CD4-positive, alpha-beta T cell (primary cell): ENCODE measurements at places on chromosomes 11 and 22.

DNA sequence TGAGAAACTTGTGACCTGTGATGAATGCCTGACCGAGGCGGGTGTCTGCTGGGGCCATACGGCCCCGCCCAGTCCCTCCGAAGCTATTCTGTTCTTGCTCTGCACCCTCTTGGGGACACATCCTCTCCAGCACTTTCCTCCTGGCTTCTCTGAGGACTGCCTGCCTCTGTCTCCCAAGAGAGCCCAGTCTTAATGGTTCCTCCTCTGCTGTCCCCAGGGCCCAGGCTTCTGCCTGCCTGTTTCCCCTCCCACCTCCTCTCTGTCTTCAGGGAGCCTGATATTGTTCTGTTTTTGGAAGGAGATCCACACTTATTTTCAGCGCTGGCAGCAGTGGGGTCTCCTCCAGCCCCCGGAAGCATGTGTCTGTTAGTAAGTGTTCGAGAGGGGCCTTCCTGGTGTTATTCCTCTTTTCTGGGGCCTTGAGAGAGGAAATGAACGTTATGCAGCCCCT, 18.7 kb downstream of the SYNGR1 start:
- DNase-seq, result no peak

DNA sequence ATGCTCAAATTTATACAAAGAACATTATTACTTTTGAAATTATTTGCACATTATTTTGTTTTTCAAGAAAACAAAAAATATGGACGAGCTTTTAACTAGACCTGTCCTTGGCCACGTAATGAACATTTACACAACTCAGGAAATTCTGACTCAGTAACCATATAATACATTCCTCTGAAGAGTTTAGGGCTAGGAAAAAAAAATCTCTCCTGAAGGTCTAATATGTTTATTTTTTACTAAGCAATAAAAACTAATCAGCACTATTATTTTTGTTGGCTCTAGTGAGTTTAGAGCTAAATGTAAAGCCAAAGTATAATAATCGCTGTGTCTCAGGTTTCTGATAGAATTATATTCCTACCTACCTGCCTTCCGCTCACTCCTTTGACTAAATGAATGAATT, 187.5 kb downstream of the SWAP70 start:
- no peak for DNase-seq

DNA sequence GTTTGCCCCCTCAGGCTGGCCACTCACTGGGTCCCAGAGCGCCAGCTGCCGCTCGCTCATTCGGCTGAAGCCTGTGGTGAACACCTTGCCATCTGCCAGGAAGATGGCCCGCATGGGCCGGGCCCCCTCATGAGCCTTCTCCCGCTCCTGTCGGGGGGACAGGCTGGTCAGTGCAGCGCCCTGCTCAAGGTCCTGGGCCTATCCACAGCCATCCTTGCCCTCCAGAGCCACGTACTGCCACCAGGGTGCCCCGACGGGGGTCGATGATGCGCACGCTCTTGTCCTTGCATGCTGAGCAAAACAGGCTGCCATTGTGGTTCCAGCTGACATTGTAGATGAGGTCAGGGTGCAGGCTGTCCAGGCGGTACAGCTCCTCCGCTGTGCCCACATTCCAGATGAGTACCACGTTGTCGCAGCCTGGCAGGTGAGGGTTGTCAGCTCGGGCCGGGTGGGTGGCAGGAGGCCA, 2.1 kb downstream of the CORO1B start:
- DNase-seq, result peak; percentile 60

- DNase-seq, result no peak
These were observed 4.4 kb downstream of the UBASH3B start for GRCh38 chr11:122659676-122660554.

GRCh38 chr11:63478896-63479295, 12.1 kb downstream of the PLAAT5 start:
- DNase-seq, result peak; percentile 79

DNA sequence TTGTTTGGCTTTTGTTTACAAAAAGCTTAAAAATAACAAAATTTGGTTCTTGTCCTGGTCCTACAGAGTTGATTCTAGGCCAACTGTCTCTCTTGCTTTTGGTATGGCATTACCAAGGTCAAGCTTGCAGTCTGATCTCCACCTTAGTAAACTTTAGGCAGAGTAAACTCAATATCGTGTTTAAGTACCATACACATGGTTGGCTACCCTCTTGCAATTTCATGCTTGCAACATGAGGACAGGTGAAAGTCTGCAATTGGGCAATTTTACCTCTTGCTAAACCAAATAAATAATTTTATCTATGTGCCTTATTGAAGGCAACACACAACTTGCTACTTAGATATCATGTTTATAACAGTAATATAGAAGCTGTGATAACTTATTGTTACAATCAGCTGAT, 125.1 kb downstream of the ARHGAP20 start:
- DNase-seq, result no peak

GRCh38 chr11:46242041-46242951, 35.2 kb upstream of the CREB3L1 start:
- no peak for DNase-seq

DNA sequence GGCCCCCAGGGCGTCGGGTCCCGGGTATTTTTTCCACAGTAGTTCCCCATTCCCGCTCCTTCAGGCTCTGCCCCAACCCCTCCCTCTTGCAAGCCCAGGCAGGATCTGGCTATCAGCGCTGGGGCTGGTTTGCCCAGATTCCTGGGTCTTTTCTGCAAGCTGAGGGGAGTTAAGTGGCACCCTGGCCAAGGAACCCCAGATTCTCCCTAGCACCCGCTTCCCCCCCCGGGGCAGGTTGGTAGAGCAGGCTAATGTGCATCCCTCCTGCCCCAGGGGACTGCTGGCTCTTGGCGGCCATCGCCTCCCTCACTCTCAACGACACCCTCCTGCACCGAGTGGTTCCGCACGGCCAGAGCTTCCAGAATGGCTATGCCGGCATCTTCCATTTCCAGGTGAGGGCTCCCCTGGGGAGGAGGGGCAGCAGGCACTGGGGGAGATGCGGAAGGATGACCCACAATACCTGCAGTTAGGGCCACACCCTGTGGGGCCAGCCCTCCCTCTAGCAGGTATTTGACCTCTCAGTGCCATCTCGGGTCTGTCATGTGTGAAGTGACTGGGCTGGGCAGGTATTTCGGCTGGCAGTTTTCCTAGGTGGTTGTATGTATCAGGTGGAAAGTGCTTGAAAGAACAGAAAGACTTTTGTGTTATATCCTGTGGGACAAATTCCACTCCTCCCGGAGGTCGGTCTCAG, 1.6 kb downstream of the CAPN1 start:
- DNase-seq, result no peak

DNA sequence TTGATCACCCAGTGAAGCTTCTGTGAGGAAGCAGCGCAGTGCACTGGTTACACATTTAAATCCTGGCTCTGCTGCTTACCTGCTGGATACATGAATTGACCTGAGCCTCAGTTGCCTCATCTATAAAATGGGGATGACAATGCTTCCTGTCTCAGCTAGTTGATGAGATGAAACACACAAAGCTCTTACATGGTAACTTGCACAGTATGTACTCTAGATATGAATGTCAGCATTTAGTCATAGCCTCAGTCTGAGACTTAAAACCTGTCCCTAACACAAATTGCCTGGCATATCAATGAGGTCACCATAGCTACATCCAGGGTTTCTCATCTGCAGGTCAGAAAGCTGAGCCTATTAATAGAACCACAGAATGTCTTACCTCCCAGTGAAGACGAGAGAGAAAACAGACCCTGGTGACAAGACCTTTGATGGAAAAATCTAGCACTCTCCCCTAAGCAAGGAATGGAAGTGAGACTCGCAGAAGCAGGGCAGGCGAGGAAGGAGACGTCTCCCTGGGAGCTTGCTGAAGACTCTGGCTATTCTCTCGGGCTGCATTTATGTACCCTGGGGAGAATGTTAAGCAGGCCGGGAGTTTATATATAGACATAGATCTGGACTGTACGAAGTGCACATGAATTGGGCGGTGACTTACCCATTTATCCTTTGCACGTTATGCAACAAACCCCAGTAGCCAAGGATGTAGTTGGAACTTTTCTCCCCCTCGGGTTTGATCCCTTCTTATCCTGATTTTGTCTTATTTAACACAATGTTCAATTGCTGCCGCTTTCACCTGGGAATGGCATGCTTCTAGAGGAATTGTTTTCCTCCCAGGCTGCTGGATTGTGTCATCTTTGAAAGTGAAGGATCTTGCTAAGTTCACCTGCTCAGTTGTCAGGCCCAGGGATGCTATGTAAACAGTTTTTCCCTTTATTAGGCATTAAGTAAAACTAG, 18.0 kb downstream of the SDHAF2 start:
- no peak for DNase-seq

- no peak for DNase-seq
These were observed 1354.5 kb downstream of the BRD1 start for GRCh38 chr22:48473202-48473601.

DNA sequence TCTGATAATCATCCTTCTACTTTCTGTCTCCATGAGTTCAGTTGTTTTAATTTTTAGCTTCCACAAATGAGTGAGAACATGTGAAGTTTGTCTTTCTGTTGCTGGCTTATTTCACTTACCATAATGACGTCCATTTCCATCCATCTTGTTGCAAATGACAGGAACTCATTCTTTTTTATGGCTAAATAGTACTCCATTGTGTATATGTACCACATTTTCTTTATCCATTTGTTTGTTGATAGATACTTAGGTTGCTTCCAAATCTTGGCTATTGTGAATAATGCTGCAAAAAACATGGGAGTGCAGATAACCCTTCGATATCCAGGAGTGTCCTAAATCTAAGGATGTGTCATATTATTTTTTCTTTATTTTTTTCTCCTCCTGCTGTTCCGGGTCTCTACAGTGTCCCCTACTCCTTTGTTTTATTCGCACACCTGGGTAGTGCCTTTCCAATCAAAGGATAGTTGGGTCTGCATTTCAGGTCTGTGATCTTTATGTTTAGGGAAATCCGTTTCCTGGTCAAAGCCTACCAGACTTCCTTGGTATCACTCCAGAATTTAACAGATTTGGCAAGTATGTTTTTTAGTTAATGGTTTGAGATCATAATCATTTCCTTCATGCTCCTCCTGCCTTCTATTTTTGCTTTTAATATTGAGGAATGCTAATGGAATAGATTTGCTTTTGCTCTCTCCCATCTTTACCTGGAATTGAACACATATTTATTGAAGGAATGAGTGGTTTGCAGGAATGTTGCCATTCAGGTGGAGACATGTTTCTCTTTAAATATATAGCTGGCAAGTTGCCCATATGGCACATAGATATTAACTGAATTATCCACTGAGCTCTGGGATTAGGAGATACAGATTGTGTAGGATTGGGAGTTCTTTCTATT, 53.7 kb downstream of the ARHGEF12 start:
- no peak for DNase-seq

DNA sequence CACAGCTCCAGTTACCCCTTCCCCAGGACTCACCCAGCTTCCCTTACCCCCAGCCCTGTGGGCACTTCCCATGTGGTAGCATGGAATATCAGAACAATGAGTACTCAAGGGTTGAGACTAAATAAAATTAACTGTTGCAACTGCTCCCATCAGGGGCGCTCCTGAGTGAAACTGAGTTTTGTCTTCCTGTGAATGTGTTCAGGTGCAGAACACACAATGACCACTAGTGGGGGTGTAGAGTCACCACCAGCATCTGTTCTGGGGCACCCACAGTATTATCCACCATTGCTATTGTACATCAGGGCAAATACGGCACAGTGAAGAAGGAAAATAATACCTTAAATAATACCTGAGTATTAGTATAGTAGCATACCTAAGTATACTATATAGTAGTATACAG, 689.7 kb downstream of the TBC1D22A start:
- DNase-seq, result no peak

DNA sequence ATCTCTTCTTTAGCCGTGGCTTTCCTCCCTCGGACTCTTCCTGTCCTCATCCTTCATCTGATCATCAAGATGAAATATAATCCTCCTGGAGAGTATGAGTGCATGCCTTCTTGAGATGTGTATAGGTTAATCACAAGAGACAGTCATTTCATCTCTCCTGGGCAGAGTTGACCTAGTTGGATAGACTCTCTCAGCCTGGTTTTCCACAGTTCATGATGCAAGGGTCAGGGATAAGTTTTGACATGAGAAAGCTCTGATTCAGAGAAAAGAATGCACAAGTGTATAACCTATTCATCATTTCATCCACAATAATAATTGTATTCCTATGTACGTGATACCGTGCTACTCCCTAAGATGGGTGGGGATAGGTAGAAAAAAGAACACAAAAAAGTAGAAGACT, 33.2 kb upstream of the CCDC90B start:
- no peak for DNase-seq

DNA sequence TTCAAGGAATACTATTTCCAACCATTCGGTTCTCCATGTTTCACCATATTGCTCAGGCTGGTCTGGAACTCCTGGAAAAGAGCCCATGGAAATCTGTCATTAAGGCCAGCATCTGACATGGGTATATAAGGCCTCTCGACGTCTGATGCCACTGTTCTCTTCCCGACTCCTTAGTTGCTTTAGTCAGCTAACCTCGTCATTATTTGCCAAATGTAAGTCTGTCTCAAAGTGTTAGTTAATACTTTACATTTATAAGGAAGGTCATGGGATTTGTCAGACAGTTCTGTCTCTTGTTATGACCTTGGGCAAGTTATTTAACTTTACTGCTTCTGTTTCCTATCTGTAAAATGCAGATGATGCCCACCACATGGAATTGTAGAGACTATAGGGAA, 1.6 kb downstream of the MRPL48 start:
- no peak for DNase-seq

DNA sequence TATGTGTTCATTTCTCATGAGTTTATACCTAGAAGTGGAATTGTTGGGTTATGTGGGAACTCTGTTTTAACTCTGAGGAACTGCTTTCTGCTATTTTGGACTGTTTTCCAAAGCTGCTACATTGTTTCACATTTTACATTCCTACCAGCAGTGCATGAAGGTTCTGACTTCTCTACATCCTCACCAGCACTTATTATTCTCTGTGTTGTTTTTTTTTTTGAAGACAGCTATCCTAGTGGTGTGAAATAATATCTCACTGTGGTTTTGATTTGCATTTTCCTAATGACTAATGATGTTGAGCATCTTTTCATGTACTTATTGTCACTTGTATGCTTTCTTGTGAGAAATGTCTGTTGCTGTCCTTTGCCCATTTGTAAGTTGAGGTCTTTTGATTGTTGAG, 169.9 kb downstream of the COMMD9 start:
- DNase-seq, result no peak

GRCh38 chr11:104462341-104462740, 298.4 kb upstream of the PDGFD start:
- DNase-seq, result no peak

DNA sequence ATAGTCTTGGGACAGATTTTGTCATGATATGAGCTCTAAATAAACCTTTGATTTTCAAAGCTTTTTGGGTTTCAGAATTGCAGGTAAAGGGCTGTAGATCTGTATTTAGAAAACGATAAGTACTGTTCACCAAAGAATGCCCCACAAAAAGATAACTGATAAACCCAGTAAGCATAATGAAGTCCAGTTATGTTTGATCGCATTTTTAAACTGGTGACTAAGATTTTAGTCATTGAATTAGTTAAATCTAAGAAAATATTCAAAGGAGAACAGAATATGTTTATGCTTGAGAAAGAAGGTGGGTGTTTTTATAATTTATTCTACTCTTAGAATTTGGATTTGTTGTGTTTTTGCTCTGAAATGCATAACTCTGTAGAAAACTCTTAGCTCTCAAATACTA, 11.6 kb downstream of the DEPDC7 start:
- DNase-seq, result no peak
